Activated T-cell treated with anti-CD3 and anti-CD28 coated beads, Interleukin-2, amount 50 U/mL, for 24 hours (primary cell): ENCODE measurements at places on chromosomes 6 and 20.

GRCh38 chr6:69601132-69601531, 195.7 kb downstream of the LMBRD1 start:
- no peak for DNase-seq

GRCh38 chr6:80163754-80164187, 57.3 kb downstream of the BCKDHB start:
- DNase-seq = no peak

- no peak for DNase-seq
These were observed 484.9 kb downstream of the COL12A1 start for GRCh38 chr6:74720923-74721322.

- no peak for DNase-seq
These were observed 158.3 kb upstream of the CST7 start for GRCh38 chr20:24790746-24791283.

GRCh38 chr20:4550740-4551139, 171.0 kb upstream of the PRND start:
- DNase-seq = no peak

DNA sequence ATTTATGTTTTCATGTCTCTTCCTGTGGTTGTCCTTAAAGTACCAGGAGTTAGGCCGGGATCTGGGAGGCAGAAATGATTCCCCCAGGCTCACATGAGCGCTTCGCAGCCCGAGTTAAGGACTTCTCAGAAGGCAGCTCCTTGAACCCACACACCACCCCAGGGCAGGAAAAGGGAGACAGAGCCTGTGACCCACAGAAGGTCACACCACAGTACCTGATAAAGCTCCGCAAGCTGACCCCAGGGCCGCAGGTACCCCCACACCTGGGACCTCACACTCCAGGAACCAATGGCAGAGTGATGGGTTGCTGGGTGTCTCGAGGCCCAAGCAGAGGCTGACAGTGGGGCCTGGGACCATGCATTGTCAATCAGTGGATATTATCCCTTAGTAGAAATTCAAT, 207.6 kb downstream of the CDH4 start:
- no peak for DNase-seq
